SJCRH30 (cell line): ENCODE measurements at places on chromosomes 3 and 15. TPM values are rescaled to one million over a fixed set of nuclear protein-coding genes. Genes with fewer than 3 reads are reported as not detected.
A peak's percentile ranks its signal among the peaks of the same experiment; 100 is the strongest.

The PLA2G4E gene
- not detected in 2 replicates for total RNA-seq

- H3K27ac ChIP-seq: no peak overlapping the region
- H3K4me1 ChIP-seq: peaks cover 21% of the 10 kb centered on the region
- peak overlapping the region; percentile 18 for H3K4me3 ChIP-seq
- no peaks in the 10 kb centered on the region for H3K27me3 ChIP-seq
- DNase-seq: peak; percentile 57
- H3K36me3 ChIP-seq: no peaks in the 10 kb centered on the region
Observed at GRCh38 chr15:52256366-52256765, 39.2 kb downstream of the MYO5C start.

DNA sequence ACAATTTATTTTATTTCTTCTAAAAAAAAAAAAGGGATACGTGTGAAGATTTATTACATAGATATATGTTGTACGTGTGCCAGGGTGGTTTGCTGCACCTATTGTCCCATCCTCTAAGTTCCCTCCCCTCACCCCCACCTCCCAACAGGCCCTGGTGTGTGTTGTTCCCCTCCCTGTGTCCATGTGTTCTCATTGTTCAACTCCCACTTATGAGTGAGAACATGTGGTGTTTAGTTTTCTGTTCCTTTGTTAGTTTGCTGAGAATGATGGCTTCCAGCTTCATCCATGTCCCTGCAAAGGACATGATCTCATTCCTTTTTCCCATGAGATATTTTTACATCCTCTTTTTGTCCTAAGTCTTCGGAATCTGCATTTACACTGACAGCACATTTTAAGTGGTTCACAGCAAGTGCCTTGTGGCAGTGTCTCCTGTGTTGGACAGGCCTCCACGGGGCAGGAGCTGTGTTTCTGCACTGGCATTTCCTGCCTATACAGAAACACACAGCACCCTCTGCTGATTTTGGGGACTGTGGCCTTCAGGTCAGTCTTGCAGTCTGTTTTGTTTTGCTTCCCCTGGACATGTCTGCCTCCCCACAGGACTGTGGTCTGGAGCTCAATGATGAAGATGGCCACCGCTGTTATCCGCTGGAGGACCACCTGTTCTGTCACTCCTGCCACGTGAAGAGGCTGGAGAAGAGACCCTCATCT lies 12.7 kb upstream of the SACM1L start:
- no peaks in the 10 kb centered on the region for H3K27me3 ChIP-seq
- no peak overlapping the region for H3K27ac ChIP-seq
- H3K36me3 ChIP-seq: peaks cover 39% of the 10 kb centered on the region
- H3K4me3 ChIP-seq: no peak overlapping the region

The P3H2 gene
- total RNA-seq: 31.5 and 36.5 TPM in 2 replicates

GRCh38 chr15:80199869-80200268 lies 47.1 kb downstream of the FAH start:
- H3K27ac ChIP-seq: no peak overlapping the region
- no peaks in the 10 kb centered on the region for H3K27me3 ChIP-seq
- DNase-seq: no peak
- no peak overlapping the region for H3K4me3 ChIP-seq

DNA sequence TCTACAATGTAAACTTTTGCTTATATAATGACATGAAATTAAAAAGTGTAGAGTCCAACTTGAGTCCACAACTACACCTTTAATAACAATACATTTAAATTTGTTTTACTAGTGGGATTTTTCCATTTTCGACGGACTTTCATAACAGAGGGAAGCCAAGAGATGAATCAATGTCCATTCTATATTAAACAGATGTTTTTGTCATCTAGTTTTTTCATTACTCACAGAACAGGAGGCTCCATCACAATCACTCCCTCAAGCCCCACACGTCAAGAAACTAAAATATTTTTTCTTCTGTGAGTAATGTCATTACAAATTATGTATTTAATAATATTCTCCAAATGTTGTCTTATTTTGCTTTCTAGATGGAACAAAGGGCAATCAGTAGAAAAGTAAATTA lies 932.9 kb downstream of the ROBO1 start:
- no peaks in the 10 kb centered on the region for H3K4me1 ChIP-seq
- no peak overlapping the region for H3K27ac ChIP-seq
- no peak for DNase-seq

GRCh38 chr15:42385206-42385979 lies 26.1 kb downstream of the CAPN3 start:
- H3K4me3 ChIP-seq: no peak overlapping the region
- DNase-seq: peak; percentile 75
- H3K27ac ChIP-seq: no peak overlapping the region; the same call in 1 of the 2 replicates
- H3K4me1 ChIP-seq: peaks cover 21% of the 10 kb centered on the region
- no peaks in the 10 kb centered on the region for H3K36me3 ChIP-seq
- no peaks in the 10 kb centered on the region for H3K27me3 ChIP-seq

- H3K36me3 ChIP-seq: no peaks in the 10 kb centered on the region
- DNase-seq: no peak
- no peaks in the 10 kb centered on the region for H3K27me3 ChIP-seq
- no peak overlapping the region for H3K4me3 ChIP-seq
Observed at GRCh38 chr3:67897351-67898336, 243.2 kb upstream of the SUCLG2 start.

- H3K36me3 ChIP-seq: no peaks in the 10 kb centered on the region
- no peak overlapping the region for H3K4me3 ChIP-seq
- no peaks in the 10 kb centered on the region for H3K27me3 ChIP-seq
Observed at GRCh38 chr3:173045770-173046382, 95.2 kb downstream of the SPATA16 start.

GRCh38 chr15:52104532-52105004 lies 8.0 kb downstream of the BCL2L10 start:
- H3K4me1 ChIP-seq: peaks cover 23% of the 10 kb centered on the region
- no peaks in the 10 kb centered on the region for H3K36me3 ChIP-seq
- no peak for DNase-seq
- no peak overlapping the region for H3K27ac ChIP-seq

DNA sequence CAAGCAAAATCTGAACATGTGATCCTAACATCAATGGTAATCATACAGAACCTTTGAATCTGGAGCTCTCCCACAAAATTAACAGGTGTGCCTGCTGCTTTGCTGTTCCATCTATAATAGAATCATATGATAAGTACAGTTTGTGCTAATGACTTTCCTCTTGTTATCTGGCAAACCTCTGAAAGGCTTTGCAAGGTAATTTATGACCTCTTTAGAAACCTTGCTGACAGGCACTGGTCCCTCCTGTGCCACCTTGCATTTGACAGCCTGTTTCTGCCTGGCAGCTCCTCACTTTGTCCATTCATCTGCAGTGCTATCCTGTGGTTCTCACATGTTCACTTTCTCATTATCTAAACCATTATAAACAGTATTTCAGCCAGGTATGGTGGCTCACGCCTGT lies 10.2 kb upstream of the HTR3C start:
- H3K36me3 ChIP-seq: no peaks in the 10 kb centered on the region
- H3K27me3 ChIP-seq: no peaks in the 10 kb centered on the region
- H3K27ac ChIP-seq: no peak overlapping the region
- no peak overlapping the region for H3K4me3 ChIP-seq
- DNase-seq: no peak

The PLS1 gene
- total RNA-seq: 27.2 and 27.5 TPM in 2 replicates

DNA sequence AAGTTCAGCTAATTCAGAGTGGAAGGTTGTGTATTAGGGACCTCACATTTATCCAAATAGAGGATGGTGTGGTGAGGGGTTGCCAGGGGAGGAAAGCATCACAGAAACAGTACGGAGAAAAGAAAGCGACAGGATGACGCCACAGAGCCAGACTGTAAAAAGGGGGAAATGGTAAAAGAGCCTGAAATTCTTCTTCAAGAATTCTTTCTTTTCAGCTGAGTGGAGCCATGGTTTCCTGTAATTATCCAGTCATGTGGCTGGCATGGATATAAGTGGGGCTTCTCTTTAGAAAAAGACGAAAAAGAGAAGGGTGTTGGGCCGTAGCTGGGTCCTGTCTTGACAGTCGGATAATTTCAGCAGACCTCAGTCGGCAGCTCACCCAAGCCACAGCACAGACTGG lies 24.5 kb upstream of the PSMD6 start:
- DNase-seq: no peak
- no peaks in the 10 kb centered on the region for H3K4me1 ChIP-seq
- no peak overlapping the region for H3K4me3 ChIP-seq
- H3K27me3 ChIP-seq: no peaks in the 10 kb centered on the region
- no peak overlapping the region for H3K27ac ChIP-seq
- H3K36me3 ChIP-seq: no peaks in the 10 kb centered on the region

The EPHB3 gene
- 16.4 and 16.6 TPM in 2 replicates for total RNA-seq

DNA sequence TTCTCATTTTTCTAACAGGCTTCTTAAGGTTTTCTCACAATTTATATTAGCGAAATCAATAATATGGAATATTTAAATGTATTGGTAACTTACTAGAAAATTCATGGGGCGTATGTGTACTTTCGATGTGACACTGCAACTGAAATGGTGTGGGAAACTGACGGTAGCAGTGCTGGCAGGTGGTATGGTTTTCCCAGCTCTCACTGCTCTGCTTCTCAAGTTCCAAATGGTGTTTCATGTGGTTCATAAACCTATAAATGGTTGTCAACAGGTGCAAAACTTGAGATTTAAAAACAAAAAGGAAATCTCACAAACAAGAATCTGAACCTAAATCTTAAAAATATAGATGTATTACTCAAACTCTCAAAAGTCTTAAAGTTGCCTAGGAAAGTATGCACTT lies 54.7 kb downstream of the ZNF280D start:
- no peak overlapping the region for H3K4me3 ChIP-seq

The WDR76 gene
- 59.6 and 71.8 TPM in 2 replicates for total RNA-seq

DNA sequence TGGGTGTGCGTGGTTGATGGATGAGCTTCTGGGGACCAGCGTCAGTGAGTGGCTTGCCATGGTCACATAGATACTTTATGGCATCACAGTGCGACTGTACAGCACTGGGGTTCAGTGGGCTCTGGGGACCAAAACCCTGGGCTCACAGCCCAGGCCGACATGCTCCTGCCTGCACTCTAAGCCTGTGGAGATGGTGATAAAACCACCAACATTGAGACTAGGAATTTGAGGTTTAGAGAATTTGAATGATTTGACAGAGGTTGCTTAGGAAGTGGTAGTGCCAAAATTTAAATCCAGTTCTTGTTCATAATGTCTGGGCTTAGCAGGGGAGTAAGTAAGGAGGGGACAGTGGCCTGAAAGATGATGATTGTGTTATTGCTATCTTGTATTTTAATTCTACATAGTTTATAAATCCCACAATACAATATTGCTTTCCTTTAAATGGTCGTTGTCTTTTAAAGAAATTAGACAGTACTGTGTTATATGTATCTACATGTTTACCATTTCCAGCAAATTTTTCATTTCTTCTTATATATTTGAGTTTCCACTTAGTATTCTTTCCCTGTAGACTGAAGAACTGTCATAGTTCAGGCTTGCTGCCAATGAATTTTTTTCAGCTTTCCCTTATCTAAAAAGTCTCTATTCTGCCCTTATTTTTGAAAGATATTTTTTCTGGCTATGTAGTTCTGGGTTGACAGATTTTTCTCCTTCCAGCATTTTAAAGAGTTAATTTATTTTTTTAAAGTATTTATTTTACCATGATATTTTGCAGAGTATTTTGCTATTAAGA lies 235.4 kb upstream of the RGMA start:
- H3K27ac ChIP-seq: no peak overlapping the region
- H3K36me3 ChIP-seq: no peaks in the 10 kb centered on the region
- peak; percentile 45 for DNase-seq
- no peaks in the 10 kb centered on the region for H3K27me3 ChIP-seq
- no peak overlapping the region for H3K4me3 ChIP-seq
- peaks cover 22% of the 10 kb centered on the region for H3K4me1 ChIP-seq

GRCh38 chr3:13853256-13853977 lies 26.5 kb downstream of the WNT7A start:
- DNase-seq: no peak
- no peak overlapping the region for H3K27ac ChIP-seq
- H3K36me3 ChIP-seq: no peaks in the 10 kb centered on the region
- no peak overlapping the region for H3K4me3 ChIP-seq
- no peaks in the 10 kb centered on the region for H3K4me1 ChIP-seq

GRCh38 chr3:47005212-47006144 lies 26.0 kb downstream of the NBEAL2 start:
- no peaks in the 10 kb centered on the region for H3K4me1 ChIP-seq
- no peak for DNase-seq
- no peaks in the 10 kb centered on the region for H3K36me3 ChIP-seq
- H3K4me3 ChIP-seq: no peak overlapping the region
- no peaks in the 10 kb centered on the region for H3K27me3 ChIP-seq

DNA sequence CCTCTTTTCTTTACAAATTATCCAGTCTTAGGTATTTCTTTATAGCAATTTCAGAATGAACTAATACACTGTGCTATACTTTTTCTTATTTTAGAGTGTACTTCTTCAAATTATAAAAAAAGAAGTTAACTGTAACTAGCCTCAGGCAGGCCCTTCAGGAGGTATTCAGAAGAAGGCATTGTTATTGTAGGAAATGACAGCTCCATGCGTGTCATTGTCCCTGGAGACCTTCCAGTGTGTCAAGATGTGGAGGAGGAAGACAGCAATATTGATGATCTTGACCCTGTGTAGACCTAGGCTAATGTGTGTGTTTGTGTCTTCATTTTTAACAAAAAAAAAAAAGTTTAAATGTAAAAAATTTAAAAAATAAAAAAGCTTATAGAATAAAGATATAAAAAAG lies 55.5 kb downstream of the IL12A start:
- H3K4me1 ChIP-seq: no peaks in the 10 kb centered on the region
- DNase-seq: no peak
- H3K27me3 ChIP-seq: no peaks in the 10 kb centered on the region
- no peaks in the 10 kb centered on the region for H3K36me3 ChIP-seq
- H3K4me3 ChIP-seq: no peak overlapping the region
- no peak overlapping the region for H3K27ac ChIP-seq

The P2RY1 gene
- 1.2 and 1.5 TPM in 2 replicates for total RNA-seq

The DPPA2 gene
- not detected in 2 replicates for total RNA-seq

- peaks cover 6% of the 10 kb centered on the region; the same call in 1 of the 2 replicates for H3K4me1 ChIP-seq
- peak; percentile 25 for DNase-seq
- H3K27me3 ChIP-seq: no peaks in the 10 kb centered on the region
- no peak overlapping the region for H3K4me3 ChIP-seq
- no peak overlapping the region for H3K27ac ChIP-seq
- no peaks in the 10 kb centered on the region for H3K36me3 ChIP-seq
Observed at GRCh38 chr3:41710646-41711388, 251.1 kb downstream of the ULK4 start.

GRCh38 chr3:38136393-38136776 lies 542 bp downstream of the ACAA1 start:
- no peaks in the 10 kb centered on the region for H3K36me3 ChIP-seq
- DNase-seq: peak; percentile 50
- H3K4me3 ChIP-seq: peak overlapping the region; percentile 87
- H3K27ac ChIP-seq: peak overlapping the region; percentile 18
- H3K27me3 ChIP-seq: no peaks in the 10 kb centered on the region
- H3K4me1 ChIP-seq: no peaks in the 10 kb centered on the region

GRCh38 chr15:23074684-23075083 lies 35.3 kb upstream of the TUBGCP5 start:
- H3K4me1 ChIP-seq: no peaks in the 10 kb centered on the region
- no peaks in the 10 kb centered on the region for H3K27me3 ChIP-seq
- H3K27ac ChIP-seq: no peak overlapping the region
- H3K36me3 ChIP-seq: no peaks in the 10 kb centered on the region
- no peak overlapping the region for H3K4me3 ChIP-seq
